K562 (cell line): ENCODE measurements at places on chromosomes 5 and 9. TPM values are rescaled to one million over a fixed set of nuclear protein-coding genes. Genes with fewer than 3 reads are reported as not detected.

Gene DPM2
- 95.3 and 102 TPM in 2 replicates for total RNA-seq

- H3K36me3 ChIP-seq, result no peaks in the 10 kb centered on the region
- no peak overlapping the region for H3K4me3 ChIP-seq
- no peak for DNase-seq
- H3K4me1 ChIP-seq, result no peaks in the 10 kb centered on the region
Measured at GRCh38 chr5:112604732-112605630, 132.7 kb upstream of the APC start.

GRCh38 chr5:138898299-138898698 is 23.2 kb upstream of the LRRTM2 start:
- H3K27ac ChIP-seq, result no peak overlapping the region
- H3K4me1 ChIP-seq, result peaks cover 8% of the 10 kb centered on the region; the same call in 2 of the 3 replicates
- DNase-seq, result no peak
- no peaks in the 10 kb centered on the region for H3K36me3 ChIP-seq
- no peaks in the 10 kb centered on the region for H3K27me3 ChIP-seq

GRCh38 chr9:5438301-5439162 is 807 bp upstream of the PLGRKT start:
- no peaks in the 10 kb centered on the region for H3K36me3 ChIP-seq
- no peaks in the 10 kb centered on the region for H3K27me3 ChIP-seq
- no peak for DNase-seq
- H3K4me1 ChIP-seq, result peaks cover 6% of the 10 kb centered on the region

Gene OCLN
- total RNA-seq, result 0.27 and 0.29 TPM in 2 replicates

DNA sequence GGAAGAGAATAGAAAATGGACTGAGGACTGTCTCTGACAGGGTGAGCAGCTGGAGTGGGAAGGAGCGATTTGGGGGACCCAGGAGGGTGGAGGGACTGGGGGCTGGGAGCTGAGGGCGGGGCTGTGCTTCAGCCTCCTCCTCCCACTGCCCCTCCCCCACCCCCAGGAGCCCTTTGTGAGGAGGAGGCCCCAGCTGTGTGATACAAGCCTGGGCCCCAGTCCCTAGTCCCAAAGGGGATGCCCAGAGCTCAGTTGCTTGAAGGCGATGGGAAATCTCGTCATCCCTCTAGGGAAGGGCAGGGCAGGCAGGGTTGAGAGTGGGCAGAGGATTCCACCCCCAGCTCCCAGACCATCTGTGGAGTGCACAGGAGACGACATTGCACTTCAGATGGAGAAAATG is at the start of gene SPATA31E1:
Gene SPATA31E1, plus strand, starts transcription at position 251 of the 400 bp plus-strand sequence. Its CDS starts 15 bp downstream, at position 266.
- H3K27ac ChIP-seq, result no peak within 1 kb of the TSS
- H3K27me3 ChIP-seq, result no peaks in the 10 kb centered on the region
- DNase-seq, result no peak
- H3K4me3 ChIP-seq, result no peak within 1 kb of the TSS
- no peaks in the 10 kb centered on the region for H3K36me3 ChIP-seq
- peaks cover 4% of the 10 kb centered on the region; the same call in 1 of the 3 replicates for H3K4me1 ChIP-seq

DNA sequence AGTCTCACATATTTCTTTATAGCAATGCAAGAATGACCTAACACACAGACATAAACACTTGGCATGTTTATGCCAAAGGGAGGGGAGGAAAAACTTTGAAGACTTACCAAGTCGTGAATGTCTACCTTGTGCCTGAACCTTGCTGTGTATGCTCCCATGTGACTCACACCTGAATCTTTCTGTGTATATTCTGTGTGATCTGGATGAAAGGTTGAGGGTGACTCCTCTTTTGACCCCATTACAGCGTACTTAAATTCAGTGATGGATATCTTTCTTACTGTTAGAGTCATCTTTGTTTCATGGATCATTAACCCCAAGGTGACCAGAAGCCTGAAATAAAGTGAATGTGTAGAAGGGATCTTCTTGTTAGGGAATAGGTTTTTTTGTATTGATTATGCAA is 52.9 kb upstream of the PTGER4 start:
- no peaks in the 10 kb centered on the region for H3K27me3 ChIP-seq
- no peak overlapping the region for H3K27ac ChIP-seq

DNA sequence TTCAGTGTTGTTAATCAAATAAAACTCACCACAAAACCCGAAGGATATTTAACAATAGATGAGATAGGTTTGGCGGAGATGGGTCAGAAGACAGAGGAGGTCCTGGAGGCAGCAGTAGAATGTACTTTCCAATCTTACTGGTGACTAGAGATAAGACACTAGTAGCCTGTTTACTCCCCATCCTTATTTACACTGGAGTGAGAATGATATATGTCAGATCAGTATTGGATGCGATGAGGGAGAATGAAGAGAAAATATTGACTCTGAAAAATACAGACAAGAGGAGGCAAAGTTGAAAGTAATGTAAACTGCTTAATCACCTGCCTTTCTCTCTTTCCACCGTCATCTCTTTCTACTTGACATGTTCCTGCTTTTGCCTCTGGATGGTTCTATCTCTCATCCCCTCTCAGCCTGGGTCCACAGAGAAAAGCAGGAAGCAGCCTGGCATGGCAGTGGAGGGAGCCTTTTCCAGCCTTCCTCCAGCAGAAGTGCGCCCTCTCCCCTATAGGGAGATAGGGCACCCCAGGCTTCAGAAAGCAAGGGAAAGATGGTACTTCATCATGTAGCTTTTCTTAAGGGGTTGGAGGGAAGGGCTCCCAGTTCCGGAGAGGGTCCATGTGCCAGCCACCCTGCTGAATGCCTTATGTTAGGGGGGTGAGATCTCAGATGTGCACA is 11.1 kb downstream of the PALM2AKAP2 start:
- H3K4me3 ChIP-seq, result no peak overlapping the region
- H3K4me1 ChIP-seq, result no peaks in the 10 kb centered on the region
- no peak overlapping the region for H3K27ac ChIP-seq
- no peak for DNase-seq

- H3K36me3 ChIP-seq, result no peaks in the 10 kb centered on the region
- H3K27ac ChIP-seq, result no peak overlapping the region
- no peak overlapping the region for H3K4me3 ChIP-seq
Measured at GRCh38 chr5:66704790-66705425, 108.7 kb downstream of the MAST4 start.

Gene FOXD4L3
- total RNA-seq, result not detected in 2 replicates

Gene NTRK2
- not detected in 2 replicates for total RNA-seq

Gene NNT
- 68.4 and 77.8 TPM in 2 replicates for total RNA-seq

DNA sequence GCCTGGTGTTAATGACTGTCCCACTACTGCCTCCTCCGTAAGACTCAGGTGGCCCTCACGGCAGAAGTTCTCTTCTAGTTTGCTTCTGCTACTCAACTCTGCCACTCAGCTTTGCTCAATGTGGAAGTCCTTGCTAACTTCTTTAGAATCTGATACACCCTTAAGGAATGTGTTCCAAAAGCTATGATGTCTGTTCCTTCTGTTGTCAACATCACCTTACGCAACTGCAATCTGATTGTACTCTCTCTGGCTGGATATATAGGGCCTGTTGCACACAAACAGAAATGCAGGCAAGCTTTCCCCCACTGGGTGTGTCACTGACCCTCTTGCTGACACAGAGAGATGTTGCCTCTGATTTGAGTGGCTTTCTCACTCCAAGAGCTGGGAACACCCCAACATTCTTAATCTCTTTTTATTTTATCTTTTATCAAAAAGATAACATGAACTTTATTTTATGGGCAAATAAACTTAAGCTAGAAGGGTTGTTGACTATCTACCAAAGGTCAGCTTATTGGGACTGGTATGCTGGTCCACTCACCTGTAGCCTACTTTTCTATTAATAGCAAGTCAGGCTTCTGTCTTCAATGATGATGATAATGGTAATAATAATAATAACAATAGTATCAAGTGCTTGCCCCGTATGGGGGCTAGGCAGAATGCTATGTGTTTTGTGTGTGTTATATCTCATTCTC is 25.2 kb downstream of the TMEM252 start:
- no peaks in the 10 kb centered on the region for H3K4me1 ChIP-seq
- no peaks in the 10 kb centered on the region for H3K27me3 ChIP-seq
- H3K36me3 ChIP-seq, result no peaks in the 10 kb centered on the region
- no peak for DNase-seq
- no peak overlapping the region for H3K4me3 ChIP-seq

Gene SHLD3
- 4.7 and 4.8 TPM in 2 replicates for total RNA-seq

DNA sequence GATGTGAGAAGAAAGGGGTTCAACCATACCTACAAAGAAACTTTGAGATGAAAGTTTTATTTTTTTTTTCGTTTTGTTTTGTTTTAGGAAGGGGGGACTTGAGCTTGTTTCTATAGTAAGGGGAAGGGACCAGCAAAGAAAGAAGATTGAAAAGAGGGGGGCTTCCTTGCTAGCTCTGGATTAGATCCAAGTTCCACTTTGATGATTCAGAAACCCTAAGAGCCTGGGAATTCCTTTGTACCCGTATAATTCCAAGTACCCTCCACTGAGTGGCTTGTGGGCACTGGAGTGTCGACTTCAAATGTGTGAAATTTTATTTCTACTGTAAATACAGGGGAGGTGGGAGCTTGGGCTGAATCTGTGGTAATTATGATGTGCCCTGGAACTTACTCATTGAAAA is 10.9 kb downstream of the MAMDC2 start:
- no peaks in the 10 kb centered on the region for H3K27me3 ChIP-seq
- H3K36me3 ChIP-seq, result no peaks in the 10 kb centered on the region
- no peak overlapping the region for H3K4me3 ChIP-seq
- H3K4me1 ChIP-seq, result no peaks in the 10 kb centered on the region
- DNase-seq, result no peak
